ENCODE measurements at places on chromosomes 12 and 14.

GRCh38 chr12:110530511-110530910, 28.4 kb downstream of the RAD9B start:
- no peak for DNase-seq

DNA sequence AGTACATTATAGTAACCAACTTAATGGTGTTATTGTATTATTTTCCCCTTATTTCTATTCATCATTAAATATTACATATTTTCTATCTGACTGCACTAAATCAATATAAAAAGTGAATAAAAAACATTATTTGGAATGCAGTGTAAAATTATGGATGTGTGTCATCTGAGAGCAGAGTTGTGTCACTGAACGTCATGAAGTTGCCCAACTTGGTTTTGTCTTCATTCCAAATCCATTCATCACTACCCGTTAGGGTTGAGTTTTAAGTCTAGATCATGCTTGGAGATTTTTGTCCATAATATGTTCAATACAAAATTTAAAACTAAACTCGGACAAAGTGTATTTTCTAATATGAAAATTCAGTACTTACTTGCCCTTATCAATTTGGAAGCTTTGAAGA, 16.1 kb downstream of the KLRF1 start:
- no peak for DNase-seq

DNA sequence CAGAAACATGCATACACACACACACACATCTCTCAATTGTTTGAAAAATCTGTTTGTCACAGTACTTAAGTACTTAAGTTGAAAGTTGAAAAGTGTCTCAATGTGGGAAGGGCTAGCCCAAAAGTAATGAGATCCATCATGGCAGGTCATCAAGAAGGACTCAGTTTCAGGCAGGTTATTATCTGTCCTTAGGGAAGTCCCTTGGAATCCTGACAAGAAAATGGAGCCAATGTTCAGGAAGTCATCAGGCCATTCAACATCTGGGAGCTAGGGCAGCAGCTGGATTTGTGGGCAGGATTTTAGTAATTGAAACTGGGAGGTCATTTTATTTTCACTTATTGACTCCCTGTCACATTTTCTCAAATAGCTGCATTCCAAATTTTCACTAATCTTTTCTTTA, 56.0 kb downstream of the MSRB3 start:
- no peak for DNase-seq

DNA sequence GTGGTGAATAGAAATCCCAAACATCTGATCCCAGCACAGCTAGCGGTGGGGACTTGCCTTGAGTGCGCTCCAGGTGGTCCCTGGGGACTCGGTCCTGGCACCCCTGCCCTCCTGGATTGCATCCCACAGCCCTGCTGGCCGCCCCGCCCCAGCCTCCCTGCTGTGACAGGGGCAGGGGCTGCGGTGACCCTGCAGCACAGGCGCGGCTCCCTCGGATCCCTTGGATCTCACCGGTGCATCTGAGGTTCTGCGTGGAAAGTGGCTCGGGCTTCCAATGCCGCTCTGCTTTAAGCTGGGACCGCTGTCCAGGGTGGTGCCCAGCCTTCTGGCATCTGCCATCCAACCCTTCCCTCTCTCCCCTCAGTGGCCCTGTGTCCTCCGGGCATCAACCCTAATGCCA, 16.0 kb downstream of the ANKRD9 start:
- DNase-seq = no peak
